ENCODE measurements at places on chromosomes 16 and 17.

- DNase-seq: no peak
Measured at GRCh38 chr16:8716592-8716991, 42.2 kb downstream of the ABAT start.

GRCh38 chr17:41763327-41763726 lies 23.2 kb downstream of the JUP start:
- no peak for DNase-seq

- DNase-seq: no peak
Measured at GRCh38 chr17:51188271-51188833, 22.1 kb downstream of the NME2 start.

- peak; percentile 67 for DNase-seq
Measured at GRCh38 chr16:89909777-89910716, 8.6 kb upstream of the MC1R start.

DNA sequence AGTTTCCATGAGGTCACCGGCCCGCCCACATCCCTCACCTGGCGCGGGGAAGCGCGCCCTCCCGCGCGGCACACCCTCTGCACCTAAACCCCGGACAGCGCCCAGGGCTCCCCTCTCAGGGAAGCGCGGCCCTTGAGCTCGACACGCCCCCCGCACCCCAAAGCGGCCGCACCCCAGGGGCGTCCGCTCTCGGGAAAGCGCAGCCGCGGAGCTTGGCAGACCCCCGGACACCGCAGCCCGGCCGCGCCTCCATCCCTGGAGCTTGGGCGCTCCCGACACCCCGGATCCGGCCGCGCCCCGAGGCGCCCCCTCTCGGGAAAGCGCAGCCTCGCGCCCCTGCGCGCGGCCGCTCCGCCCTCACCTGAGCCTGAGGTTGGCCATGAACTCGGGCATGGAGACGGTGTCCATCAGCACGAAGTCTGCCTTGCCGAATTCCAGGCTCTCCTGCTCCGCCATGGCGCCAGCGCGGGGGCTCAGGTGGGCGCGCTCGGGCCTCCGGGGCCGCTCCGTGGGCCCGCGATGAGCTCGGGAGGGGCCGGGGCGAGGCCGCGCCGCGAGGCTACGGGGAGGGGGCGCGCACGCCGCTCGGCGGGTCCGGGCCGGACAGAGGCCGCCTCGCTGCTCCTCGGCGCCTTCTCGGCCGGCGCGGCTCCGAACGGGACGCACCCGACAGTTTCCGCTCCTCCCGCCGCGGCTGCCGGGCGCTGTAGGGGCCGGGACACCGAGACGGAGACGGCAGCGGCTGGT lies at the start of gene MYO1D:
MYO1D (minus strand) TSS at position 708 of the 747 bp plus-strand sequence; CDS start at position 456, 252 bp downstream.
- DNase-seq: peak; percentile 63
